ENCODE measurements at places on chromosomes 16 and 17.

- DNase-seq = no peak
These were observed 50.9 kb downstream of the PECAM1 start for GRCh38 chr17:64339516-64340490.

- DNase-seq = peak; percentile 49
These were observed 174.3 kb upstream of the TNRC6C start for GRCh38 chr17:77783991-77784820.

DNA sequence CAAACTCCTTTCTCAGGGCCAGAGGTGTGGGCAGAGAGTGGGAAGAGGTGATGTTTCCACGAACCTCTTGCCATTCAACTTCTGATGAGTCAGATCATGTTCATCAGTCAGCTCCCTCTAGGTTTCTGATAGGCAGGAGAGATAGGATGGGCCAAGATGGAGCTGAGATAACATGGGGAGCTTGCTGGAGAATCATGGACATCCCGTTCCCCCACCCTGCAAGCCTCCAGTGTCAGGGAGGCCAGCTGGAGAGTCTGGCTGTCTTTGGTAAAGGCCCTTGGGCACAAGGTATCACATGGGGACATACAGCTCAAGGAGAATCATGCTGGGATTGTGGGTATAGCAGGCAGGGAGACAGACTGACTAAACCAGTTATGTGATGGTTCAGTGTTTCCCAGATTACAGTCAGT, 136.0 kb upstream of the IRX3 start:
- DNase-seq = no peak

- no peak for DNase-seq
These were observed 34.9 kb downstream of the TMEM114 start for GRCh38 chr16:8555400-8555799.

- DNase-seq = no peak
These were observed 9.5 kb downstream of the DOK4 start for GRCh38 chr16:57476546-57477410.

DNA sequence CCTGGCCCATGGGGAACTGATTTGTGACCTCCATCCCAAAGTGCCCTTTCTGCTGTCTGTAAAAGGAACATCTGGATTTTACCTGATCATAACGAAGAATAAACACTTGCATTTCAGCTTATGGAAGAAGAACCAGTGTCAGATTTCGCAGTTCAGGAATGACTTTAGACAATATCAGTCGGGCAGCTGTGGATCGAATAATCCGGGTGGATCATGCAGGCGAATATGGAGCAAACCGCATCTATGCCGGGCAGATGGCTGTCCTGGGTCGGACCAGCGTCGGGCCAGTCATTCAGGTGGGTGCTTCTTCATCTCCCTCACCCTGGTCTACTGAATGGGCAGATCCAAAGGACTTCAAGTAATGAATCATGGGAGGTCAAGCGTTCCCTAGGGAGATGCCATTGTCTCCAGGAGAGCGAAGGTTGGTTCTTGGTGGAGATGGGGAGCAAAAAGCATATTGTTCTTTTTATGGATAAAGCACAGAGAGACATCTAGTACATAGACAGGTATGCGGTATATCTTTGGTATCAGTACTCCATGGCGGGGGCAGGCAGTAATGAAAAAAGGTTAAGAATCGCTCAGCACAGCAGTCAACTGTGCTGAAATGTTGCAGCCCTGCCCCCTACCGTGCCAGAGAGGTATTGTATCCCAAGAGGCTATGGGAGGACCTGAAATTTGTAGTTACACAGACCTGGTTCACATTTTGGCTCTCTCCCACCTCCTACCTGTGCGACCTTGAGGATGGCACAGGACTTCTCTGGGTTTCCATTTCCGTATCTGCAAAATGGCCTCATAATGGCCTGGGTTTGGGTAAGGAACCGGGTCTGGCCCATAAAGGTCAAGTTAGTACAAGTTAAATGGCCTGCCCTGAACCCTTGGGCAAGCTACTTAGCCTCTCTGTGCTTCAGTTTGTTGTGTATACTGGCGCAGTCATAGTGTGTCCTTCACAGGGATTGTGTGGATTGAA, 4.7 kb downstream of the COQ7 start:
- DNase-seq = no peak

DNA sequence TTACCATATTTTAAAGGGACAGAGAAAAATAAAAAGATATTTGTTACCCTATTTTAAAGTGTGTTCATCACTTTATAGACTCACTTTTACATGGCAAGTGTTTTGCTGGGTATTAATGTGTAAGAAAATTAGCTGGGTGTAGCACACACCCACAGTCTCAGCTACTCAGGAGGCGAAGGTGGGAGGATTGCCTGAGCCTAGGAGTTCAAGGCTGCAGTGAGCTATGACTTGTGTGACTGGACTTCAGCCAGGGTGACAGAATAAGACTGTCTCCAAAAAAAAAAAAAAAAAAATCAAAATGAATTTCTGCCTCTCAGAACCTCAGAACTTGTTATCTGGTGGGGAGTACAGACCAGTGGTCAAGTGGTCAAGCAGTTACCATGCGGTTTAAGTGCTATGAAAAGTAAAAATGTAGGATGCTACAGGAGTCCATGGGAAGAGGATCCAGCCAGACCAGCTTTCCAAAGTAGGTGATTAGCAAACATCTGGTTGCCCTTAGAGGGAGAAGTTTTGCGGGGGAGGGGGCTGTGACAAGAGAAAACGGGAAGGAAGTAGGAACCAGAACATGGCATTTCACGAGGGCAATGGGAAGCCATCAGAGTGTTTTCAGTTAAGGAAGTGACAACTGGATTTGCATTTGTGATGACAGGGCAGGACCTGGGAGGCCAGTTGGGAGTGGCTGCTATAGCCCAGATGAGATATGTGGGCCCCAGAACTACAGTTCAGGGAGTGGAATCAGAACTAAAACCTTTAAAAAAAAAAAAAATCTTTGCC, 13.9 kb downstream of the CNEP1R1 start:
- no peak for DNase-seq

GRCh38 chr17:35169835-35170363, 22.3 kb downstream of the UNC45B start:
- no peak for DNase-seq

- DNase-seq = no peak
These were observed 22.8 kb downstream of the AATF start for GRCh38 chr17:36971508-36971907.

- DNase-seq = no peak
These were observed 12.4 kb upstream of the CACNG4 start for GRCh38 chr17:66952031-66952524.

DNA sequence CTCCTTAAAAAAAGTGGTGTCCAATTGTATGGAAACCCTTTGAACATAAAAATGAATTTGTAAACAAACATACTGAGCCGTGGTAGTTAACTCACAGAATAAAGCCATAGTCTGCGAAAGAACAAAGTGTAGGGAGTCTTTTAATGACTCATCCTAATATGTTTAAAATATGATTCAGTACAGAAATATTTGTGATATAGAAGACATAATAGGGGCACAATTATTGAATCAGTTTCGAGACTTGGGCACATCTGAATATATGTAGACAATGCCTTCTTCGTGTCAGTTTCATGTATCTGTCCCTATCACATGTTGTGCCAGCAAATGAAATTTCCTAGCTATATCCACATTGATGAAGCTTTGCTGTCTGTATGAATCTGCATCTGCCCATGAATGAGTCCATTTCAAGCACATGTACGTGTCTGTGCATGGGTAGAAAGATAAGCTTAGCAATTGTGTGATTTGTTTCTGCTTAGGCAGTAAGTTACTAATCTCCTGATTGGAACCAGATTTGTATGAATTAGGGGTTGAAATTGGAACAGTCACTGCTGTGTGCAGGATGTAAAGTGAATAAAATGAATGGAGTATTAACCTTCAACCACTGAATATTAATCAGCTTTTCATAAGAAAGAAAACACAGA, 112.5 kb upstream of the SOX9 start:
- no peak for DNase-seq

- no peak for DNase-seq
These were observed 552.3 kb downstream of the TOX3 start for GRCh38 chr16:51994597-51994996.

DNA sequence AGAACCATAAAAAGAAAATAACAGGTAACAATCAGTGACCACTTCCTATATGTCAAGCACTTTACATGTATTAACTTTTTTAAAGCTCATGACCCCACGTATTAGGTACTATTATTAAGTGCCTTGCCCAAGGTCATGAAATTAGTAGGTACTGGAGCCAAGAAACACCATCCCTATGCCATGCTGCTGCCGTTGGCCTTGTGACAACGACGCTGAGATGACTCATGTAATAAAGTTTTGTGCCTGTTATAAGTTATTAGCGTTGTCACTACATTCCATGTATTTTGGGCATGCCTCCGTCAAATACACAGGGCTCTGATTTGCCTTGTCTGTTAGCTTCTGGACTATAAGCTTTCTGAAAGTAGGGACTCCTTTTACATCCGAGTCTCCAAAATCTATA, 1.4 kb downstream of the BBS2 start:
- no peak for DNase-seq

DNA sequence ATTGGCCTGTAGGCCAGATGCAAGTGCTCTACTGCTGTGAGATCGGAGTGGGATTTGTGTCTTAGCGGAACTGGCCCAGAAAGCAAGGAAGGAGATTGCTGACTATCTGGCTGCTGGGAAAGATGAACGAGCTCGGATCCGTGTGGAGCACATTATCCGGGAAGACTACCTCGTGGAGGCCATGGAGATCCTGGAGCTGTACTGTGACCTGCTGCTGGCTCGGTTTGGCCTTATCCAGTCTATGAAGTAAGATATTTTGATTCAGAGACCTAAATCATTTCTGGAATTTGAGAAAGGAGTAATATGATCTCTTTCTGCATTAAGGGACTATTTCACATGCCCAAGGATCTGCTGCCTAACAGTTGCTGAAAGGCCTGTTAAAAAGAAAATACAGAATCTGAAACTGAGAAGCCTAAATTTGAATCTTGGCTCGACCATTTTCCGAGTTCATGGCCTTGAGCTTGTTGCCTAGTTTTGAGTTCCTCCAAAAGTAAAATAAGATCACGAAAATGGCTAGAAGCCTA, 21.1 kb downstream of the IST1 start:
- DNase-seq = no peak

All from stimulated activated CD8-positive, alpha-beta memory T cell treated with anti-CD3 and anti-CD28 coated beads, Interleukin-4, amount 100 ng/mL, for 1 hour (primary cell).